ENCODE measurements at places on chromosomes 2 and 18.

GRCh38 chr2:190794790-190795189 lies 85.8 kb upstream of the GLS start:
- no peak for DNase-seq

DNA sequence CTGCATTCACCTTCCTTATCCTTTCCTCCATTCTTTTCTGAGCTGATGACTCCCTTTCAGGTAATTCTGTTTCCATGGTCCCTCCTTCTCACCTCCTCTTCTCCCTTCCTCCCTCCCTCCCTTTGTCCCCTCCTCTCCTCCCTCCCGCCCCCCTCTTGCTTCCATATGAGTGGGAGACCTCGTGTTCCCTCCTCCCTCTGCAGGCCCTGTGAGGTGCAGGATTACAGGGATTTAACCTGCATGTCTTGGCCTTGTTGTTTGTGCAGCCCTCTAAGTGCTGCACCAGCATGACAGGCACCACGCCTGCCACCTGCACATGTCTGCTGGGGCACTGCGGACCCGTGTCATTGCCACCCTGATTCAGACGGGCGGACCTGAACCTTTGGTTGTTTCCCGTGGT lies 103.1 kb downstream of the SNTG2 start:
- no peak for DNase-seq

GRCh38 chr2:45860136-45861121 lies 209.0 kb downstream of the PRKCE start:
- DNase-seq = peak; percentile 15

DNA sequence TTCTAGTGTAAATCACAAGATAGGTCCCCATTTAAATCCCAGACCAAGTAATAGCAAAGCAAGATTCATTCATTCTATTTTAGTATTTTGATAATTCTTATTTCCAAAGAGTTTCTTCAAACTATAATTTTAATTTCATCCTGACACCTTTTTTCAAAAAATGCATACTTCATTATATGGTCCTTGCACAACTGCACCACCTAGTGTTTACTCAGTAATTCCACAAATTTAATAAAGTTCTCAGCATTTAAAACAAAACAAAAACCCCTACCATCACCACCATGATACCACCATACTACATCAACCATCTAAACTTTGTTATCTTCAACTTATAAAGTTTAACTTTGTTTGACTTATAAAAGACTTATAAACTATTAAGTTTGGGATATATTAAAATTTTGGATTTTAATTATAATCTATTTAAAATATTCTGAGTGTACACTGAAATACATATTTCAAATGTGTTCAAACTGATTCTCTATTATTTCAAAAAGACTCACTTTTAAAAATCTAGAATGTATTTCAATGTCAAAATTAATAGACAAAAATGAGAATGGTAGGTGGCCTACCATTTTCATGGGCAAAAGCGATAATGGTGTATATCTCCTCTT lies 44.2 kb downstream of the WDPCP start:
- no peak for DNase-seq

- DNase-seq = no peak
These were observed 117.8 kb downstream of the ATAD2B start for GRCh38 chr2:23809150-23809549.

- peak; percentile 53 for DNase-seq
These were observed 174.0 kb downstream of the SMAD2 start for GRCh38 chr18:47756364-47757016.

All from M059J (cell line).